ENCODE measurements at places on chromosomes 7 and 10.

GRCh38 chr7:111085356-111085755 is 5.6 kb upstream of the LRRN3 start:
- no peak for DNase-seq

DNA sequence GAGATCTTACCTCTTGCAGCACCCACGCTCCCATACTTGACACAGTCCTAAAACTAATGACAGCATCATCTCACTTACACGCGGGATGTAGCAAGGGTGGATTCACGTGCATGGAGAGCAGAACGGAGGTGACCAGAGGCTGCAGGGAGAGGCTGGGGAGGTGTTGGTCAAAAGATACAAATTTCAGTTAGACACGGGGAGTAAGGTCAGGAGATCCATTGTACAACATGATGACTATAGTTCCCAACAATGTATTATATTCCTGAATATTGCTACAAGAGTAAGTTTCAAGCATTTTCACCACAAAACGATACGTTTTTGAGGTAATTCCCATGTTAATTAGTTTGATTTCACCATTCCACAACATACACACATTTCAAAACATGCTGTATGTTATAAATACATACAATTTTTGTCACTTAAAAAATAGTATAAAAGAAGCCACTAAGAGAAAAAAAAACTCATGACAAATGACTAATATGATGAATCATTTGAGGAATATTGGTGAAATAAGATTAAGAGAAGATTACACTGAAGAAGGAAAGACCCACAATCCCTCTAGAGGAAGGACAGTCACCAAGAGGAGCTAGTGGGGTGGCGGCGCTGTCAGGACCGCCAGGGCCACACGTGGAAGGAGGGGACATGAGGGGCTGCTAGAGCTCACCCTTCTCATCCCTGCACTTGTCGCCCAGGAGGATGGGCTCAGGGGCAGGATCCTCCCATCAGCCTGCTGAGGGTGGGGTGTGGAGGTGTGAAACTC is 49.4 kb upstream of the EGFR start:
- no peak for DNase-seq

DNA sequence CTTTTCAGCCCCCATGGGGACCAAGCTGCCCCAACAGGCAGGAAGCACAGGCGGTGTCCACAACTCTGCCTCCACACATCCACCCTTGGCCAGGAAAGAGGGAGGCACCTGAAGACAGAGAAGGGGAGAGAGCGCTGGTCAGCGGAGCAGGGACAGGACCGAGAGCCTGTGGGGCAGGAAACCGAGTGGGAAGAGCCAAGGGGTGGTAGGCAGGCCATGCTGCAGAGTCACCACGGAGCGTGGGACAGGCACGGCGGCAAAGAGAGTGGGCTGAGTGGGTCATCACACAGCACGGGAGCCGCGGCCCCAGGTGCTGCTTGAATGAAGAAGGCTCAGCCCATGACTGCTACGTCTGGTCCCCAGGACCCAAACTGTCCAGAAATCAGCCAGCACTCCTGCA is 109.8 kb downstream of the PTPRN2 start:
- no peak for DNase-seq

DNA sequence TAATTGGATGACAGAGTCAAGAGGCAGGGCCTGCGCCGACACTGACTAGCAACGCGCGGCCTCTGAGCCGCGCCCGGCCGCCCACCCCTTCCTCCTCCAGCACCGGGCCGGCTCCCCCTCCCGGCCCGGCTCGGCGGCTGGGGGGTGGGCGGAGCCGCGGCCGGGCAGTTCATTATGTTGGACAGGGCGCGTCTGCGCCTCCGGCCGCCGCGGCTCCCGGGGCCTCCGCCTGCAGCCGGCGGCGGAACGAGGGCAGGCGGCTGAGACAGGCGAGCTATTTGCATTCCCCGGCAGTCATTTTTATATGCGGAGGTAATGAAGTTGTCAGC is 106.7 kb downstream of the SNX10 start:
- no peak for DNase-seq

DNA sequence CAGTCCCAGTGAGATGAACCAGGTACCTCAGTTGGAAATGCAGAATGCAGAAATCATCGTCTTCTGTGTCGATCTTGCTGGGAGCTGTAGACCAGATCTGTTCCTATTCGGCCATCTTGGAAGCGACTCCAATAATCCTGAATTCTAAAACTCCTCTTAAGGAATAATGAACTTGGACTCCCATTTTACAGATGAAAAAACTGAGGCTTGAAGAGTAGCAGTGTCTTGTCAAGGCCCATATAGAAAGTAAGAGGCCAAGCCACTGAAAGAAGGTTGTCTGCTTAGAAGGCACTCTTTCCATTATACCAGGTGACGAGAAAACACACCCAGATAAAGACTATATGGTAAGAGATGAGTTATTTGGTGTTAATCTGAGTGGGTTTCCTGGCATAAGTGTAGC is 148.6 kb upstream of the LAMB4 start:
- DNase-seq, result no peak

DNA sequence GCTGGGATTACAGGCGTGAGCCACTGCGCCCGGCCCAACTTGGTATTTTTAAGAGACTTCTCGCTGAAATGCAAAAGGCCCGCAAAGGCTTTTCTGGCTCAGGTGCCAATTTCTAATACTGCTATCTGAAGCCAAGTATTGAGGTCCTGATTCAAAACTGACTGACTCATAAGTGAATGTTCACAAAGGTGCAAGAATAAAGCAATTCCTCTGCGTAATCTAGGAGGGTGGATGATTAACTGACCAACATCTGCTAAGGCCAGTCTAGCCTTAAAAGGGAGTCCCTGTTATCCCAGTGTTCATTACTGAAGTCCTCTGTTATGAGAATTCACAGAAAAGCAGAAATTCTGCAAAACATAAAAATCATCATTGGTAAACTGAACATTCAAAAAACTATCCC is 111.4 kb downstream of the SRPK2 start:
- DNase-seq, result no peak

GRCh38 chr10:17665747-17666146 is 21.8 kb downstream of the STAM start:
- DNase-seq, result no peak

GRCh38 chr7:25694699-25695098 is 457.3 kb upstream of the NFE2L3 start:
- no peak for DNase-seq

DNA sequence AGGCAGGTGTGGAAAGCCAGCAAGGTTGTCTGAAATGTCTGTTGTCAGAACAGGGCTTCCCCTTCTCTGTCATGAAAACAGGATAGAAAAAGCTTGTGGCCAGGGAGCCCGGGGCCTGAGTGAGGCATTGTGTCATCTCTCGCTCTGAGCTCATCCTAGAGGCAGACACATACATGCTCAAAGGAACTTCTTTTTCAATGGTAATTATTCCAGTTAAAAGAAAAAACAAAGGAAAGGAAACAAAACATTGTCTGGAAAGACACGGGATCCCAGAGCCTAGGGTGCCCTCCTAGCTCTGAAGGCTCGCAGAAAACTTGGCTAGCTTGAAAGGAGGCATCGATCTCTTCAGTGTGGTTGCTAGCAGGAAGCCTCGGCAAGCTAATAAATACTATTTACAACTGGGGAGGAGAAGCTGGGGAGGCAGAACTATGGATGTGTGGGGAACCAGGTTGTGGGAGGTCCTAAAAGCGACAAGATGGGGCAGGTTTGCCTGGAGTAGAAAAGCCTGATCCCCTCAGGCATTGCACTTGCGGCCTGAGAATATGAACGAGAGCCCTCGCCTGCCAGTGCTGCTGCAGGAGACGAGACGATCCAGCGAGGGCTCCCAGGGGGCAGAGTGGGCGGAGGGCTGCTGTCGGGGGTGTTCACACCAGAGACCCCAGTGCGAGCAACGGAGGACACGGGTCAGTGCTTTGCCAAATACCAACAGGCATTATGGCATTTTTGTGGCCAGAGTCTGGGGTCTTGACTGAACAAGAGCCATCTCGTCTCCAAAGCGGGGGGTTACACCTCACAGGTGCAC is 32.8 kb upstream of the DGKI start:
- DNase-seq, result no peak

DNA sequence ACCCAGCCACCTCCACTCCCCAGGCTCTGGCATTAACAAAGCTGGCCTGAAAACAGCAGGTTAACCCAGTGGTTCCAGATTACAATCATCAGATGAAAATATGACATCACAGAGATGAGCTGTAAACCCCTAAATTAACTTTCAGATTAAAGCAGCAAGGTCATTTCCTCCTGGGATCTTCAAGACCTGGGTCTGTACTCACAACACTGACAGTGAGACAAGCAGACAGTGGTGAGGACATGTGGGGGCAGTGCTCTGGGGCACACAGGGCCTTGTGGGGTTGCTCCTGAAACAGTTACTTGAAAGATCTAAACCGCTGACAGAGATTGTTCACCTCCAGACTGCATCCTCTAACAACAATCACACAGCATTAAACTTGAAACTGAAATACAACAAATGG is 134.1 kb downstream of the ZNF438 start:
- DNase-seq, result no peak

GRCh38 chr7:32658034-32658433 is 162.7 kb downstream of the AVL9 start:
- DNase-seq, result no peak

DNA sequence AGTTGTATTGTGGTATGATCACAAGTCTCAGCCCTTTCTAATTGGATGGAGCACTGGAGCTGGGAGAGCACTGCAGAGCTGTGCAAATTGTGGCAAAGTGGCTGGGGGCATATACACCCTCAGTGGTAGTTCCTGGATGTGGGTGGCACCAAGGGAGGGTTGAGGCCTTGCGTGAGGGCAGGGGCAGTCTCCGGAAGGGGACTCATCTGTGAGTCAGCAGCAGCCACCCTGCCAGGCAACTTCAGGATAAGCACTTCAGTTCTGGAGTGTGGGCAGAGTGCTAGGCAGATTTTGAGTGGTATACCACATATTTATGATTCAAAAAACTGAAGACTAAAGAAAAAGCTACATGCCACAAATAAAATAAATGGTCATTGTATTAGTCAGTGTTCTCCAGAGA is 210.5 kb downstream of the ETV1 start:
- no peak for DNase-seq

All from thymus (tissue), 14 donors.